Stimulated activated naive B cell treated with anti-CD40 and anti-IgM and Interleukin-4, amounts not matched to agents 10 μg/mL and 1 μg/mL and 100 μg/mL, for 72 hours (primary cell): ENCODE measurements at places on chromosomes 12 and 14.

DNA sequence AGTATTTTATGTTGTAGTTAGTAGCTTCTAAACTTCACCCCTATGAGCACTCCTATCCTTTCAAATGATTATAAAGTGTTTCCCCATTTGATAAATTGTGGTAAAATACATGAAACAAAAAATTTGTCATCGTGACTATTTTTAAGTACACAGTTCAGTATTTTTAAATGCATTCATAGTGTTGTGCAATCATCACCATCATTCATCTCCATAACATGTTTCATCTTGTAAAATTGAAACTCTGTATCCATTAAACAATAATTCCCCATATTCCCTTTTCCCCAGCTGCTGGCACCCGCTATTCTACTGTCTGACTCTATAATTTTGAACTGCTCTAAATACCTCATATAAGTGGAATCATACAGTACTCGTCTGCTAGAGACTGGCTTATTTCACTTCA is 52.5 kb downstream of the ATP23 start:
- no peak for DNase-seq

DNA sequence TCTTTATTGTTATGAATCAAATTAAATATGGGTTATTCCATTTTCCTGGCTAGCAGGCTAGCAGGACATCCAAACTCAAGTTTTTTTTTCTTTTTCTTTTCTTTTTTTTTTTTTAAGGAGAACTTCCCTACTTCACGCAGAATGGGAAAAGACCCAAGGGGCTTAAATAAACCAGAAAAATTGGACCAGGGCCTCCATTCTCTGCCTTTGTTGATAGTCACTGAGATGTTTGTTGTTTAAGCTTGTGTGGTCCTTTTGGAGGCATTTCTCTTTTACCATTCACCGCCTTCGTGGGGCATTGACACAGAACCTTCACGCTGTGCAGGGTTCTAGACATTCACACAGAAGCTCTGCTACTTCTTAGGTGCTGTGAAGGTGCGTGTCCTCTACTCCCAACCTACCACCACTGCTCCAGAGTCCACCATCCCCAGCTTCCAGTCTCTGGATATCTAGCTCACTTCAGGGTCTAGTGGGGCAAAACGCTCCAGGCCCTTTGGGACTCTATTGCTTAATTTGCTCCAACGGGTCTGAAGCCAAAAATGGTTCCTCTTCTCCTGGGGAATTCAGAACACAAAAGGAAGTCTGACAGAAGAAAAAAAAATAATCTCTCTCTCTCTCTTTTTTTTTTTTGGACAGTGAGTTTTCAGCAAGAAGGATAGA is 301.3 kb downstream of the AEBP2 start:
- DNase-seq, result no peak

DNA sequence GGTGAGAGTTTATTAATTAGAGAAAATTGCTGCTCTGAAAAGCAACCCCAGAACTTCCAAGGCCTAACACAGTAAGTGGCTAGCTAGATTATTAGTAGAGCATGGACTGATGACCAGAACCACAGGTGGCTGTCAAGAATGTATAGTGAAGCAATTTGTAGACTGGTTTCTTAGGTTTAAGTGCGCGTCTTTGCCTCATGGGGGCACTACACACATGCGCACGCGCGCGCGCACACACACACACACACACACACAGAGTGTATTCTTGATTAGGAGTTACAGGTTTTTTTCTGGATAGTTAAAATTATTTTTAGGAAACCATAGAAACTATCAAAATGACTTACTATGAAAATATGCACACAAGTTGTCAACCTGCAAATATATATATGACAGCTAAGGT is 66.5 kb downstream of the BHLHE41 start:
- no peak for DNase-seq

DNA sequence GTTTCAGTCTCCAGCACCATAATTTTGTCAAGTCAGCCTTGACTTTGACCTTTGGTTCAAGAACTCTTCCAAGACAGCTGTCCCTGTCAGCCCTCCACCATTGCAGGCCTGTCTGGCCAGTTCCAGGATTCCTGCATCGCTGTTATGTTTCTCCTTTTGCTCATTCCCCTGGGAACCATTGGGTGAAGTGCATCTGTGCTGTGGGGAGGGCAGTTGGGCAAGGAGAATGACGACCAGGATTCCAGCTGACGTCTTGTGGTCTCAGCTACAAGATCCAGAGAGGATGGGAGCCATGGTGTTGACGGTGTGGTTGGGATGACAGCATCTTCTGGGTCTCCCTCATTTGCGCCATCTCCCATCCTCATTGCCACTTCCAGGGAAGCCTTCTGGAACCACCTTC is 45.9 kb upstream of the SLC24A4 start:
- no peak for DNase-seq

DNA sequence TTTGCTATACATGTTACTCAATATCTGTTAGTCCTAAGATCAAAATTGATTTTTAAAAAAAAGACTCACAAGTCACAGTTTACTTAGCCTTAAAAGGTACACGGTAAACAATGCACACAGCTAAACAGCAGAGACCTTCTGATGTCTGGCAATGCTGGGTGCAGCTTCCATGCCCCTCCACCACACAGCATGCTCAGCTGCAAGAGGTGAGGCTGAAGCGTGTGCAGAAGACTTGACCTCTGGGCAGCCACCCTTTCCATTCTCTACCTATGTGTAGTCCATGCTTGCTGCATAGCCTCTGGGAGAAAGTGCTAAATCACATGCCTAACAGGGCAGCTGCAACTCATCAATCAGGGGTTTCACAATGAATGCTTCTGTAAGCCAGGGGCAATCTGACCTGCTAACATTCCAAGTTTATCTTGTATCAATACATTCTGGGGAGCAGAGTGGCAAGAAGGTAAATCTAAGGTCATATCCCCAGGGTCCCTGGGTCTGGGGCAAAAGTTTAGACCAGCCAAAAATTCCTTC is 44.5 kb upstream of the AMN1 start:
- no peak for DNase-seq

DNA sequence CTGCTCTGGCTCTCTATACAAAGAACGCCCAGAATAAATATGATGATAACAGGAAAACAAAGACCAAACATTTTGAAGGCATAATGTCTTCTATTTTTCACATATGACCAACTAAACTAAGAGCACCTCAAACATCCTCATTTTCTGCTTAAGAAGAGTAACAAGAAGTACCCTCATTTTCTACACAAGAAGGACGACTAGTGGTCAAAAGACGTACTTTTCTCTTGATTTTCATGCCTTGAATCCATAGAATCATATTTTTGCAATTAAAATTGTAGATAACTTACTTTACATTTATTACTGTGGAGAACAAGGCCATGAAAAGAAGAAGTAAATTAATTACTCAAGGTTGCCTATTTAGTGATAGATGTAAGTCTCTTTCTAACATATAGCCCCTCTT is 358.6 kb downstream of the DUSP6 start:
- no peak for DNase-seq

- DNase-seq, result no peak
Measured at GRCh38 chr14:61203081-61203753, 77.9 kb downstream of the TMEM30B start.

- DNase-seq, result no peak
Measured at GRCh38 chr12:130626601-130627000, 89.5 kb downstream of the RIMBP2 start.

DNA sequence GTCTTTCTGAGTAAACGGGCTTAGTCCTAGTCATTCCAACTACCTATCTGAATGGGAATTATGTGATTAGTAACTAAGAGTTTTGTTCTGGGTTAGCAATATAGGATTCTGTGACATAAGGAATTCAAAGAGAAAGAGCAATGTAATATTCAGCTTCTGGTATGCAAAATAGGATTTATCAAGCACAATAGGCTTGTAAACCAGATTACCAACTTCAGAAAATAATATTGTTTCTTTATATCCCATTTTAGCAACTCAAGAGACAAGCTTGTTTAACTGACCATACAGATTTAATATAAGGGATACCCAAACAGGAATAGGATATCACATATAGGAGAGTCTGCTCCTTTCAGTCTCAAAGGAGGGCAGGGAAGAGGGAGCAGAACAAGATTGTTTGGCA is 240.9 kb downstream of the CEP128 start:
- no peak for DNase-seq

DNA sequence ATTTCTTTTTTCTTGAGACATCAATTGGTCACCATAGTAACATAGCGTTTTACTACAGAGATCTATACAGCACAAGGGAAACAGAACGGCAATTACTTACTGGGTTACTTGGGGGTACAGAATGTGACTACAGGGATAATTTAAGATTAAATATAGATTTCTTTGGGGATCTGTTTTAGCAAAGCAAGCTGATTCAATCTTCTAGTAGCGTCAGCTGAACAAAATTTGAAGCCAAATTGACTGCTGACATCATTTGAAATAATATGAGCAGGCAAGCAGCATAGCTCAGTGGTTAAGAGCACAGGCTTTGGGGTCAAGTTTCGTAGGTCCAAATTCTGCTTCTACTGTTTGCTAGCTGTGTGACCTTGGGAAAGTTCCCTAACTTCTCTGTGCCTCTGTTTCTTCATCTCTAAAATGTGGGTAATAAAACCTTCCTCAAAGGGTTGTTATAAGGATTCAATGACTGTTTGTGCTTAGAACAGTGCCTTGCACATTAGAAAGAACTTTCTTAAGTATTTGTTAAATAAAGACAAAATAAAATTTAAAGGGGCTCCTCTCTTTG is 12.8 kb downstream of the GPR19 start:
- no peak for DNase-seq

DNA sequence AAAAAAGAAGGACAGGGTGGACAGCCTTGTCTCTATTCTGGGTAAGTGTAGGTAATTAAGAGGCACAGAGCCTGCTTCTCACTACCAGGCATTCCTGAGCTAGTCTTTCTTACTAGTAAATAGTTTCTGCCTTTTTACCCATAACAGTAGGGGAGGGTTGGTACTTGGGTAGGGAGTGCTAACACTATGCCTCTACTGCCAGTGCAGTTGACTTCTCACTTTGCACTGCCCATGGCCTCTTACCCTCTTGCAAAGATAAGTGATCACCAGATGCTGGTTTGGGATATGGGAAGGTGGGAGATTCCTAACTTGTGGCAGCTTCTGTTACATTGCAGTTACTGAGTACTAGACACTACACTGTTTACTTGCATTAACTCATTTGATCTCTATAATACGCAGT is 11.6 kb downstream of the AHSA1 start:
- no peak for DNase-seq

- DNase-seq, result no peak
Measured at GRCh38 chr12:79086541-79087296, 222.1 kb downstream of the SYT1 start.

- no peak for DNase-seq
Measured at GRCh38 chr14:58866391-58866790, 228.6 kb downstream of the DACT1 start.

GRCh38 chr12:57754411-57755193 is at the start of gene MARCHF9:
TSS of gene MARCHF9 (plus strand) at chr12:57755103. CDS start at chr12:57755529, 426 bp downstream.
- peak; percentile 71 for DNase-seq

DNA sequence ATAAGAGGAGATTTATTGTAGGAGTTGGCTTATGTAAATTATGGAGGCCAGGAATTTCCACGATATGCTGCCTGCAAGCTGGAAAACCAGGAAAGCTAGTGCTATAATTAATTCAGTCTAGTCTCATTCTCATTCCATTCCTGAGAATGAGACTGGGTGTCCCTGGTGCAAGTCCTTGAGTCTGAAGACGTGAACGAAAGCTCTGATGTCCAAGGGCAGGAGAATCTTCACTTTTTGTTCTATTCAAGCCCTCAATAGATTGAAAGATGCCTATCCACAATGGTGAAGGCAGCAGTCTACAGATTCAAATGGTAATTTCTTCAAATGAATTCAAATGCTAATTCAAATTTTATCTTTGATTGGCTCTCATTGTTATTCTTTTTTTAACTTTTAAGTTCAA is 851.1 kb upstream of the MGAT4C start:
- DNase-seq, result no peak

- no peak for DNase-seq
Measured at GRCh38 chr12:46585854-46586621, 213.5 kb upstream of the SLC38A2 start.

DNA sequence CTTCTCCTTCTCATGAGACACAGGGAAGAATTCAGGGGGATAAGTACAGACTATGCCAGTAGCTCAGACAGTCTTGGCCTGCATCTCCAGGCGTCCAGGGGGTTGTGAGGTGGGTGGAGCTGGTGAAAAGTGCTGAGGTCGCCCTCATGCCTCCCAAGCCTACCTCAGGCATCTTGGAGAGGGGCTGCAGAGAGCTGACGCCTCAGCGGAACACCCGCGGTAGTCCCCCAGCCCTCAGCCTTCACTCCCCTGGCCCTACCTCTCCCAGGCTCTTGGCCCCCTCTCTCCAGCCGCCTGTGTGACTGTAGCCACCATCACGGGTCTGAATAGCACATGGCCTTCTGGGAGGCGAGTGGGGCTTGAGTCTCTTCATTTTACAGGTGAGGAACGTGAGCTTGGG is 59.8 kb upstream of the DLK1 start:
- no peak for DNase-seq

- no peak for DNase-seq
Measured at GRCh38 chr12:54238531-54238930, 41.4 kb downstream of the CBX5 start.

DNA sequence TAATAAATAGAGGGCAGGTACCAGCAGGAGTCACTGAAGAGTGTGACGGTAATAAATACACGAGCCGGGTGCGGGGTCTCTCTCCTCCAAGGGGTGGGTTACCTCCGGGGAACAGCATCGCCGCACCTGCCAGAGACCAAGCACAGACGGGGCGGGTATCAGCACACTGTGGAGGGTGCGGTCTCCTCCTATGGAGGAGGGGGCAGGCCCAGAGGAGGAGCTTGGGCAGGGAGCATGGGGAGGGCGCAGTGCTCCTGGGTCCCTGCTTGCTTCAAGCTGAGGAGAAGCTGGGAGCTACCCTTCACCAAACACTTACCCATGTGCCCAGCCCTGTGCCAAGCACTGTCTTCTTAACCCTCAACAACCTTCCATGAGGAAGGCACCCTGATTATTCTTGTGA is 12.8 kb downstream of the PGF start:
- no peak for DNase-seq

DNA sequence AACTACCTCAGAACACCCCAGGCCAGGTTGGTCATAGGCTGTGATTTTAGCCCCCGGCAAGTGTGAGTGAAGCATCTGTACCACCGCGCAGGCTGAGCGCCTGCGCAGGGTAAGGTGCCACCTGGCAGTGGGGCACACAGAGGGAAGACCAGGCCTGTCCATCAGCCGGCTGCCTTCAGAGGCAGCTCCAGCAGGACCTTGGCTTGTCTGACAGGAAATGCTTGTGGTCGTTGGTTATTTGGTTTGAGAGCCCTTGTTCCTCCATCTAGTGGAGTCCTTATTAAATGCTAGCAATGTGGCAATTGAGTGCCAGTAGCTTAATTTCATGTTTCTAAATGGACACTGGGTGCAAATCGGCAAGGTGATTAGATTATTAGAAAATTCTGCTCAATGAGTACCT is 27.5 kb downstream of the SLC25A29 start:
- DNase-seq, result no peak
